T1000 (cell line): ENCODE measurements at places on chromosomes 7 and 10.

- DNase-seq: no peak
Measured at GRCh38 chr10:22615819-22616499, 98.4 kb downstream of the PIP4K2A start.

DNA sequence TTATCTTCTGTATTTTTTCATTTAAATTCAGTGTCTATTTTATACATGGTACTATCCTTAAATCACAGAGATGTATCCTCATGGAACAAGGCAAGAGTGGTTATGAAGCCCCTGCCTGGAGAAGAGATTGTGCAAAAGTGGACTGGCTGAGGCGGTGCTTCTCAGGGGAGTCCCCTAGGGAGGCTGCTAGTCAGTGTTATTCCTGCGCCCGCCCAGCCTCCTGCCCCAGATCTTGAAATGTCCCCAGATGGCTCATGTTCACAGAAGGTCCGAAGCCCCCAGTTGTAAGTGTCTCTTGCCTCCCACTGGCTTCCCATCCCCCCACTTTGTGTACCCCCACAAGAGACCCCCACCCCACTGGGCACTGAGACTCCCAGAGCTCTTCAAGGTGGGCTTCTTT is 366.9 kb downstream of the TNS3 start:
- DNase-seq: no peak

DNA sequence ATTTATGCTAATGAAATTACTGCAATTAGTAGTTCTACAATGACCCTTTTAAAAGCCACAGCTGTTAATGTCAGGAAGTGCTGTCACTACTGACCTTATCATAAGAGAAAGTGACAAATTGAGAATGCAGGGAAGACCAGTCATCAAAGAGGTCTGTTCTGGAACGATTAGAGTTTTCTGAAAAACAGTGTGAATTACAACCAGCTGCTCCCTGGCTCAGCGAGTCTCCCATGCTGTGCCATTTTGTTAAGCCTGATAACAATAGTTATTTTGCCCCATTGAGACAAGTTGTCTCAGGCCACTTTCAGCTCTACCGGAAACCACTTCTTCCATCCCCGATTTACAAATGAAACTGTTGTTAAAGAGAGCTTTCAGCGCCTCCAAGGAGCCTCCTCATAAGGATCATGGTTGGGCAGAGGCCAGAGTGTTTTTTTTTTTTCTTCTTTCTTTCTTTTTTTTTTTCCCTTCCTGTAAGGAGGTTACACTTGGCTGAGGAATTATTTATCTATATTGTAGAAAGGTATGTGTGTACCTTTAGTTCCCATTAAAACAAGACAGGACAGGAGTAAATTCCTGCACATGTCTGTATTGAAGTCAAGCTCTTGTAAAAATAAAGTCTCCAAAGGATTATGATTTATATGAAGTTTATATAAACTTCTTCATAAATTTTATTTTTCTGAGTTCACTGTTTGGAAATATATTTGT is 173.6 kb downstream of the CDCA7L start:
- DNase-seq: no peak

GRCh38 chr7:40965774-40966173 is 737.1 kb downstream of the INHBA start:
- no peak for DNase-seq

GRCh38 chr7:102210787-102211186 is 75.9 kb upstream of the SH2B2 start:
- no peak for DNase-seq

GRCh38 chr10:117936566-117936965 is 110.2 kb downstream of the RAB11FIP2 start:
- no peak for DNase-seq

DNA sequence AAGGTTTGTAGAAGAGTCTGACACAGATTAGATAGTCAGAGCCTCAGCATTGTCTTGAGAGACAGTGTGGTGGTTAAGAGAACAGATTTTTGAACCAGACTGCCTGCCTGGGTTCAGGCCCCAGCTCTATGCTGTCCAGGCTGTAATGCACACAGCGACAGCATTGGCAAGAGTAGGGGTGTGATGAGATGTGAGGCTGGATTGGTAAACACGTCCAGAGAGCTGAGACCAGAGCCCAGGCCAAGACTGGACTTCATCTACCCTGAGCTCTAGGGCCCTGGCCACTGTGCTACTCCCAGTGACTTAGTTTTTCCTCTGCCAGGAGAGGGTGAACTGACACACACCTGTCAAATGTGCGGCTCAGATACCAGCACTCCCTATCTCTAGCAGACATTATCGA is 360.4 kb downstream of the RPS24 start:
- no peak for DNase-seq

DNA sequence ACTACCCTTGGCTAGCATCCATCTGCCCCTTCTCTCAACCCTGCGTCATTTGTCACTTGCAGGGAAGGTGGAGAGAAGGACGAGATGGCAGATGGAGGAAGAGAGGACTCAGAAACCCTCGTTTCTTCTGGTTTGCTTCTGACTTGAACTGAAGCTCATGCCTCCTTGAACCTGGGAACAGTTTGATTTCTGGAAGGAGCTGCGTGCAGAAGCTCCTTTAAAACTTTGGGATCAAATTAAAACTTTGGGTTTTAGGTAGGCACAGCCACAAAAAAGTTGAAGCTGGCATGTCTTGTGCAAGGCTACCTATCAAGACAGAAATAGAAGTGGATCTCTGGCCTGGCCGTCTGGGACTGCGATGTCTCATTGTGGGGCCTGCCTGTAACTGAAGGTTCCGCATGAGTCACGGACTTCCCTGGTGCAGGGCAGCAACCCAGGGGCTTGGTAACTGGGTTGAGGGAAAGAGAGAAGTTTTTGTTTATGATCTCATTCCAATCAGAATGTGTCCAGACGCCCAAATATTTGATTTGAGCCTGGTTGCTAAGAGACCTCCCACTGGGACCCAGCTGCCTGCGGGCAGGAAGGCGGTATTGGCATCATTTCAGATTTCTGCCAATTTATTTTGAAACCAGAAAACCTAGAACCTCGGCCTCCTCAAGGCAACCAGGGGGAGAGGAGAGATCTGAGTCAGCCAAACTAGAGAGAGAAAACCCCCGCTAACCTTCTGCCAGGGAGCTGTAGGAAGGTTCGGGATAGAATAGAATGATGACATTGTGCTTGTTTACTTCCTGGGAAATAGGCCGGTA is 15.8 kb upstream of the CAMK1D start:
- peak; percentile 100 for DNase-seq

DNA sequence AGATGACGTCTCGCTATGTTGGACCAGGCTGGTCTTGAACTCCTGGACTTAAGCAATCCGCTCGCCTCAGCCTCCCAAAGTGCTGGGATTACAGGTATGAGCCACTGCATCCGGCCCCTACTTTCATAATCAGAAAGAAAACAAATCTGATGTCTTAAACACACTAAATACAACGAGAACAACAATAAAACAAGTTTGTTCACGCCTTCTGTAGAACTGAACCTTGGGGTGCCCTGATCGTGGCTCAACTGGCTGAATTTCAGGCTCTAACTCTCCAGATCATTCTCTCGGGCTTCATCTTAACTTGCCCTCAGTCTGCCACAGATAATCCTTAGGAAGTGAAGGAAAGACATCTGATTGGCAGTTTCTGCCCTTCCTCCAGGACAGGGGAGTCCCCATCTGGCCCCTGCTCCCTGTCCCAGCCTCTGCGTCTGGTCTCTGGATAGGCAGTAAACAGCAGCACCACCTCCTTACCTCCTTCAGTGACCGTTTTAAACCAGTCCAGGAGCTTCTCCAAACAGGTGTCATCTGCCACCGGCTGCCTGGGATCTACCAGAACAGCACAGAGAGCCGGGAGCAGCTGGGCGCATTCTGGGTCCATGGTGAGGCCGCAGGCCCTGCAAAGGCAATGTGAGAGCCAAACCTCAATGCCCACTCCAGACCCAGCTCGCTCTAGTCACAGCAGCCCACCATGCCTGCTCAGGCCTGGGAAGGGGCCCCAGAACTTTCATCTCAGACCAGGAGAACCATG is 1.3 kb downstream of the BRAT1 start:
- no peak for DNase-seq

DNA sequence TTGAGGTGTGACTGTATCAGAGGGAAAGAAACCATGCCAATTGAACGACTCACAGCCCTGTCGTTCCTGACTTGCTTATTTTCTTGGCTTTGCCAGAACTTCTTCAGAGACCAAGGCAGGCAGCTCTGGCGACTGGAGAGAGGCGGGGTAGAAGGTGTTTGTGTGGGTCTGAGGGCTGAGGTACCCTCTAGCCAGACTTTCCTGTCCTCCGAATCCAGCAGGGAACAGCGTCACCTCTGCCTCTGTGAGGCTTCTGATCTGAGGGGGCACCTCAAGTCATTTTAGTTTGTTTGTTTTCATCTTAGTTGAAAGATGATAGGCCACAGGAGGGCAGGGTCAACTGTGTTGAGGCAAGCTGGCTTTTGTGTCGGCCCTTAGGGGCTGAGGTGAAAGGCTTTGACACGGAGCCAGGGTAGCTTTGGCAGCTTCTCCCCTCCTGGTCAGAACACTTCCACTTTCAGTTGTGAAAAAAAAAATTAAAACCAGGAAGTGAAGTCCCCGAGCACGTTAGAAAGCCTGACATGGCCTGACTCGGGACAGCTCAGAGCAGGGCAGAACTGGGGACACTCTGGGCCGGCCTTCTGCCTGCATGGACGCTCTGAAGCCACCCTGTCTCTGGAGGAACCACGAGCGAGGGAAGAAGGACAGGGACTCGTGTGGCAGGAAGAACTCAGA is 1.9 kb downstream of the ACSL5 start:
- DNase-seq: no peak

DNA sequence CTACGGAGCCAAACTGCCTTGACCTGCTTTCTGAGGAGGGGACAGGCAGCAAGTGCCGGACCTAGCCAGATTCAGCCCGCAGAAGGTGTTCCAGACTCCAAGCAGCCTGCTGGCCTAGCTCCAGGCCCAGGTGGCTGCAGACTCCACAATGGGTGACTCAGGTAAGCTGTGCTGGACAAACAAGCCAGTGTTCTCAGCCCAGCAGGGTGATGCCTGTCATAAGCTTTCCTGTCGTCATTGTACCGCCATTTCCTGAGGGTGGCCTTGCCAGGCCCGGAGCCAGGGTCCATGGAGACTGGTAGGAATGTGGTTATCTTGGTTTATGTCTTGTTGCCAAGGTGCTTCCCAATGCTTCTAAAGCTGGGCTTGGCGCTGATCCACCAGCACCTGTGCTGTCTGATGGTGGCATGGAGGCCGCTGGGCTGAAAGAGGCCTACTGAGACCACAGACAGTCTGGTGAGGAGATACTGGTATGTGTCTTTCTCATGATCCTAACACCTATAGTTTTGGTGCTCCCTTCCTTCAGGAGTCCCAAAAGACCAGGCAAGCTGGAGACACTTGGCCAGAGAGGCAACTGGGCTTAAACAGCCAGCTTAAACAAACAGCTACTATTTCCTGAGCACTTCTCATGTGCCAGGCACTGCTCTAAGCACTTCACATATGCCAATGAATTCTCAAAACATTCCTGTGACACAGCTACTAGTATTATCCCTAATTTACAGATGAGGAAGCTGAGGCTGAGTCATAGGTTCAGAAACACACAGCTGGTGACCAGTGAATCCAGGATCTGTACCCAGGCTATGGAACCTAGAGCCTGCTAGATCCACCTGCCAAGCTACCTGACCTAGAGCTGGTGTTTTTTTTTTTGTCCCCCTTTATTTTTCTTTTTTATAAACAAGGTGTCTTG is 42.0 kb downstream of the ZC3HC1 start:
- DNase-seq: no peak

DNA sequence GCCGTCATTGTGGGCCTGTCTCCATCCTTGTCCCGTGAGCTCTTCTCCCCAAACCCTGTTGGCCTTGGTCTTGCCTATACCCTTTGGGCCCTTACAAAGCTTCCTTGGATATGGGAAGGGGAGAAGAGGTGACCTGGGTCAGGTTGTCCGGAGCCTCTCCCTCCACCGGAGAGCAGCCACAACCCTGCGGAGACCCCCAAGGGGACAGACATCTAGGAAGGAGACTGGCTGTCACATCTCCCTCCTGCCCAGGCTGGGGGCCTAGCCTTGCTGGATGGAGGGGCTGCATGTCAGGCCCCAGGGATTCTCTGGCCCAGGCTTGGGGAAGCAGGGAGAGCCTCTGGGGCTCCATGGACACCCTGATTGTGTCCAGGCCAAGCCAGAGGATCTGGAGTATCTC is 11.8 kb downstream of the NACAD start:
- DNase-seq: no peak

DNA sequence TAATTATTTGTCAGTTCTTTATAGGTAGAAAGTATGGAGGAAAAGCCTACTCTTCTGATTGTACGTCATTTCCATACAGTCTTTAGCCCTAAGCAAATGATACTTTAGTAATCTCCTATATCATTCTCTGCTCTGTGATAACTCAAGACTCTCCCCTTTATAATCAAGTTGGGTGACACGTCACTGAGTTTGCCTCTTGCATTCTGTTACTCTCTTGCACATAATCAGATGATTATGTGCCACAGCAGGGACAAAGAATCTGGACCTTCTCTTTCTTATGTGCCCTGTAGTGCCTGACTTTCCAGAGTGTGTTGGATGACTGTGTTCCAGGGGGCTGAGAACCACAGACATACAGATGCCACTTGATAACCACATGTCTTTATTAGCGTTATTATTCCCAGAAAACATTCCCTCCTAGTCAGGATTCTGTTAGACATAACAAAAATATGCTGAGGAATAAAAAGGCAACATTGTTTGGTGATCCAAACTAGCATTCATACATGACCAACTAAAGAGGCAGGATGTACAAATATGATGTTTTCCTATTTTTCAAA is 116.4 kb upstream of the HGF start:
- no peak for DNase-seq

DNA sequence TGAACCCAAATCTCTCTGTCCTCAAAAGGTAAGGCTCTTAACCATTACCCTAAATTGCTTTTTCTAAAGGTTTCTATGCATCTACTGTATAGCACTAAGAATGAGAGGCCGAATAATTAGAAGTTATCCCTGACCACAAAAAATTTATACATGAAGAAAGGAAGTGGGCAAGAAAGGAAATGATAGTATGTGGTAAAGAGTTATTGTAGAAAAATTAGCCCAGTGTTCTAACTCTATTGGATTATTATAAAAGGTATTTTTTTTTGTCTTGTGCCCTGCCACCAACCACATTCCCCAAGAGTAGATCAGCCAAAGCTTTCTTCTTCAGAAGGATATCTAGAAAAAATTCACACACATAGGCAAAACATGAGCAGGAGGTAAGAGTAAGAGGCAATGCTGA is 45.4 kb downstream of the DKK1 start:
- DNase-seq: no peak

GRCh38 chr7:69091521-69091920 is 506.8 kb upstream of the AUTS2 start:
- no peak for DNase-seq

DNA sequence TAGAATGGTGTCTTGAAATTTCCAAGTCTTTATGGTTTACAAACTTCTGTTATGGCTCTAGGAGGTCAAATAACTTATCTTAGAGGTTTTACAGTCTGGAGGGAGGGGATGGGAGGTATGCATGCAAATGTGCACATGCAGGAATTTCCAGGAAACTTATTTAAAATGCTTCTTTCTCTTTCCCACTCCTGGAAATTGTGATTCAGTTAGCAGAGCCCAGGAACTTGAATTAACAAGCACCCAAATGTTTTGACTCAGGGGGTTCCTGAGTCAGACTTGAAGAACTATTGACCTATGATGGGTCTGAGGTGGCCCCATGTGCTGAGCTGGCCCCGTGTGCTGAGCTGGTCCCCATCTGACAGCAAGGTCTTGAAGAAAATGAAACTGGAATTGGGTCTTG is 669.4 kb downstream of the INHBA start:
- no peak for DNase-seq
